Stimulated activated CD8-positive, alpha-beta memory T cell treated with anti-CD3 and anti-CD28 coated beads, Interleukin-7, amount 100 ng/mL, for 1 hour (primary cell): ENCODE measurements at places on chromosomes 16 and 17.

DNA sequence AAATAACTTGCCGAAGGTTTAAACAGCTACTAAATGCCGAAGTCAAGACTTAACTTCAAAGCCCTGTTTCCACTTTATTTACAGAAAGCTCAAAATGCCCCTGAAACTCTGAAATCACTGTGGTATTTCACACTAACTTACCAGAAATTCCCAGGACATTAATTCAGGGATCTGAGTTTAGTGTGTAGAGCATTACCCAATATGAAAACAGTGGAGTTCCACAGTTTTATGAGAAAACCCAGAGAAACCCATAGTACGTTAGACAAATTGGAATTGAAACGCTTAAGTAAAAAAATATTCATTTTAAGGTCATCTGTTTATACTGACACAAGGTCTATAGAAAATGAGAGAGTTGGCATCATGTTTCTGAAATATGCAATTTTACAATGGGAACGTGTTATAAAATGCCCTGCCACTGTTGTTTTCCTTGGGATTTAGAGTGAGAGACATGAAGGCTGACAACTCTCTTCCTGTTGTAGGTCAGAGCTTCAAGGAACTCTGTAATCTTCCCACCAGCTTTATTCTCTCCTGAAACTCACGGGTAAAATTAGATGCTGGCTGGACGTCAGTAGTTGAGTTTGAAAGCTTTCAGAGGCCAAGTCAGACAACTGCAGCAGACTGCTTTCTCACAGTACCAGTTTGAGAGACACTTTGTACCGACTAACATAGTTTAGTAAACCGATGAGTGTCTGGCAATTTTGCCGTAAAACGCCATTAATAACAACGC is 139.4 kb upstream of the TBX2 start:
- no peak for DNase-seq

GRCh38 chr16:79838496-79839259 is 238.1 kb upstream of the MAF start:
- no peak for DNase-seq

DNA sequence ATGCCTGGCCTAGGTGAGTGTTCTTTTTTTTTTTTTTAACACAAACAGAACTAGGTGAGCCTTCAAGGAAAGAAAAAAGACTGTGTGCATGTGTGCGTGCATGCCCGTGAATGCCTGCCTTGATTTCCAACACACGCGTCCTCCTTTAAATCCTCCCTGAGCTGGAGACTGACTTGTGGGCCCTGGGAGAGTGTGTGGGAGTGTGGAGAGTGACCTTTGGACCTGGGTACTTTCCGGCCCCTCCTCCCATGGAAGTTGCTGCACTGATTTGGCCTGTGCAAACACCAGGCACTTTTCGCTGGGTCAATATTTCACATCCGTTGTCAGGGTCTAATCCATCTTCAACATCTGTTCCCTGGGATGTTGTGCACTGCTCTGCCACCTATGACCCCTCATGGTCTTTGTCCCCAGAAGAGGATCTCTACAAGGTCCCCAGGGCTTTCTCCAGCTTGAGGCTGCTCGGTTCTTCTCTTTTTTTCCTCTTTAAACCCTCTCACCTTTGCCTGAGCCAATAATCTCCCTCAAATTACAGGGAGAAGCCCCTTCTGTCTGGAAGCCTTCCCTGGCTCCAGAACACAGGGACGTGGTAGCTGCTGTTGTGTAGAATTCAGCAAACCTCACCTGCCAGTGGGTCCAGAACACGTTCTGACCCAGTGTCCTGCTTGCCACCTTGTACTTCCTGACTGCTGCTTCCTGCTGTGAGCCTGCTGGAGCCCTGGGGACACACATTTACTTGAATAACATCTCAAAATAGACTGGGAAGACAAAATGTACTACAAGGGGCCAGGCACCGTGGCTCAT is 20.8 kb upstream of the ATP5MC1 start:
- no peak for DNase-seq

GRCh38 chr17:8057691-8058114 is 18.8 kb downstream of the ALOX15B start:
- DNase-seq, result no peak

DNA sequence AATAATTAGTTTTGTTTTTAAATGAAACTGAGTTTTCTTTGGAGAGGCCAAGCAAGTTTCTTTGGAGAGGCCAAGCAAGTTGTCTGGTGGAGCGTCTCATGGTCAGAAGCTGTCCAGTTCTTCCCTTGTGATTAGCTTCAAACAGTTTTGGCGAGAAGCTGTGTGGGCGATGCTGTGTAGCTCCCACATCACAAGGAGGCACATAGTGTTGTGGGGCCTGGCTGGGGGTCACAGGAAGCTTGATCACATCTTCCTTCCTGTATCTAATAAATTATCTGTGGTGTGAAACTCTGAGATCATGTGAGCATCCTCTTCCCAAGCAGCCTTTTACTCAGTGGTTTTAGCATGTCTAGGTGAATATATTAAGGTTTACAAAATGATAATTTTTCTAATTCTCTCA is 33.9 kb downstream of the SPECC1 start:
- DNase-seq, result no peak

- no peak for DNase-seq
Measured at GRCh38 chr16:70635336-70636016, 10.9 kb upstream of the IL34 start.

DNA sequence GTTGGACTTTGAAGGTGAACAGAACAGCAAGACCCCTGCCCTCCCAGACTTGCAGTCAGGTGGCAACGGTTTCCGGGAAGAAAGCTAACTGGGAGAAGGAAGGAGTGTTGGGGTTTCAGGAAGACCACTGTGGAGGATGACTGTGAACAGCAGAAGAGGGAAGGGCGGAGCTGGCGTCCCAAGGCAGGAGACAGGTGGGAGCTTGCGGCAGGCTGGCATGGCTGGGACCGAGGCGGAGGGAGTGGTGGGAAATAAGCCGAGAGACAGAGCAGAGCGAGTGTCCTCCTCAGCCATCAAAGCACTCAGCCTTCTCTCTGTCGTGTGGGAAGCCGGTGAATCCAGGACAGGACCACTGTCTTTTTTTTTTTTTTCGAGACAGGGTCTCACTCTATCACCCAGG is 108.5 kb upstream of the CACNG5 start:
- no peak for DNase-seq
